NCI-H345 (cell line): ENCODE measurements at places on chromosomes 4 and X.

DNA sequence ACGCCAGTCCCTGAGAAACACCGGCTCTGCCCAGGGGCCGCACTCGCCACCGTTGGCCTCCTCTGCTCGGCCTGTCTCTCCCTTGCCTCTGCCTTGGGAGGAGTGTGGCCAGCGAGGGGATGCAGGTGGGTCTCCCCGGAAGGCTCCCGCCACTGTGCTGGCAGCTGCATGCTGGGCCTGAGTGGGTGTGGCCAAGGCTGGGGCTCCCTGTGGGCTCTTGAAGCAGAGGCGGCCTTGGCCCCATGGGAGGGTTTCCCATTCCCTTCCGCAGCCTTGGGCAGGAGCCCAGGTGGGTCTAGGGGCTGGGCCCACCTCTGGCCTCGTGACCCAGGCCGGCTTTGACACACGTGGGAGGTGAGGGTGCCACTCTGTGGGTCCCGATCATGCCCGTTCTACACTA, 19.1 kb downstream of the FGFRL1 start:
- no peak for DNase-seq

- no peak for DNase-seq
Observed at GRCh38 chr4:154416190-154416547, 75.4 kb downstream of the DCHS2 start.

- no peak for DNase-seq
Observed at GRCh38 chrX:152817078-152817764, 13.3 kb downstream of the CETN2 start.

DNA sequence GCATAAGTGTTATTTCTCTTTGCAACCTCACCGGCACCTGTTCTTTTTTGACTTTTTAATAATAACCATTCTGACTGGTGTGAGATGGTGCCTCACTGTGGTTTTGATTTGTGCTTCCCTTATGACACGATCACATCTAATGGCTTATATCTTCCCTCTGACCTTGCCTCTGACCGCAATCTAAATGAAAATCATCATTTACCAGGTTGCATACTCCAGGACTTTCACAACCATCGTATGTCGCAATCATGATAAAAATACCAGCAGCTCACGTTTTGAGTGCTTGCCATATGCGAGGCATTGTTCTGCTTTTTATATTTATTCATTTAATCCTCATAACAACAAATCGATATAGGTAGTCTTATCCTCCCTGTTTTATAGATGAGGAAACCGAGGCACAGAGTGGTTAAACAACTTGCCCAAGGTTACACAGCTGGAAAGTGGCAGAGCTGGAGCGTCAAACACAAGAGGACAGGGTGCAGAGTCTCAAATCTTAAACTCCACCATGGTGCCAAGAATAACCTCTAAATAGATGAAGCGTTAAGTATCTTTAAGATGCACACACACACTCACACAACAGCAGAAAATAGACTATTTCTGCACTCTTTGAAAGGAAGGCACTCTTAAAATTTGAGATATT, 102.2 kb downstream of the SEL1L3 start:
- no peak for DNase-seq

GRCh38 chr4:15006416-15007024, 4.2 kb downstream of the CPEB2 start:
- DNase-seq = no peak

DNA sequence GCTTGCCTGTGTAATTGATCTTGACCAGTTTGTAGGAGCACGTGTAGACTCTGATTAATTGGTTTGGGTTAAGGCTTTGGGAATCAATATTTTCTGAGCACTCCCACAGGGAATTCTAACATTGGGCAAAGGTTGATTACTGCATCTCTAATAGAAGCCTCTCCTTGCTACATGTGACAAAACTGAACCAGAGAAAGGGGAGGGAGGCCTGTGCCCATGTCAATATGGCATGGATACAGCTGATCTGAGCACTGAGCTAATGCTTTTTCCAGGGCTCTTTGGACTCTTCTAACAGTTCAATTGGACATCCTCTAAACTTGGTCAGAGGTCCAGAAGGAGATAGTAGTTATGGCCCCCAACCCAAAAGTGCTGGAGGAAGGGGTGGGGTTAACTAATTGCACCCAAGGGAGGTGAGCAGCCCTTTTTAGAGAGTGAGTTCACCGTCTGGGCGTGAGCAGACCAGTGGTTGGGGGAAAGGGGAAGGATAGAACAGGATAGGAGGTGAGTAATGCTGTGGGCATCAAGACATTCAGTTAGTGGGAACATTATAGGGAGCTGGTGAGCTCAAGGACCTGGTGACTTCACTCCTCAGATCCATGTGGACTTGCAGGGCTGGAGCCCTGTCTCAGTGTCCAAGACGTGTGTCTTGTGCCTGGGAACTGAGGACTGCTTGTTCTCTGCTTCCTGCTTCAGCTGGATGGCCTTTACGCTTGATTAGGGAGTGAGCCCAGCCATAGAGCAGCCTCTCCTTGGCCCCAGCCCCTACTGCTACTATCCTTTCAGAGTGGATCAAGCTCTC, 22.8 kb downstream of the MSN start:
- DNase-seq = no peak
